ENCODE measurements at places on chromosomes 4 and X.

- DNase-seq: no peak
Observed at GRCh38 chr4:68359508-68359907, 9.6 kb upstream of the YTHDC1 start.

GRCh38 chr4:170025523-170026252 is 507 bp downstream of the MFAP3L start:
- peak; percentile 3 for DNase-seq

- no peak for DNase-seq
Observed at GRCh38 chr4:129264008-129264657, 168.2 kb downstream of the C4orf33 start.

DNA sequence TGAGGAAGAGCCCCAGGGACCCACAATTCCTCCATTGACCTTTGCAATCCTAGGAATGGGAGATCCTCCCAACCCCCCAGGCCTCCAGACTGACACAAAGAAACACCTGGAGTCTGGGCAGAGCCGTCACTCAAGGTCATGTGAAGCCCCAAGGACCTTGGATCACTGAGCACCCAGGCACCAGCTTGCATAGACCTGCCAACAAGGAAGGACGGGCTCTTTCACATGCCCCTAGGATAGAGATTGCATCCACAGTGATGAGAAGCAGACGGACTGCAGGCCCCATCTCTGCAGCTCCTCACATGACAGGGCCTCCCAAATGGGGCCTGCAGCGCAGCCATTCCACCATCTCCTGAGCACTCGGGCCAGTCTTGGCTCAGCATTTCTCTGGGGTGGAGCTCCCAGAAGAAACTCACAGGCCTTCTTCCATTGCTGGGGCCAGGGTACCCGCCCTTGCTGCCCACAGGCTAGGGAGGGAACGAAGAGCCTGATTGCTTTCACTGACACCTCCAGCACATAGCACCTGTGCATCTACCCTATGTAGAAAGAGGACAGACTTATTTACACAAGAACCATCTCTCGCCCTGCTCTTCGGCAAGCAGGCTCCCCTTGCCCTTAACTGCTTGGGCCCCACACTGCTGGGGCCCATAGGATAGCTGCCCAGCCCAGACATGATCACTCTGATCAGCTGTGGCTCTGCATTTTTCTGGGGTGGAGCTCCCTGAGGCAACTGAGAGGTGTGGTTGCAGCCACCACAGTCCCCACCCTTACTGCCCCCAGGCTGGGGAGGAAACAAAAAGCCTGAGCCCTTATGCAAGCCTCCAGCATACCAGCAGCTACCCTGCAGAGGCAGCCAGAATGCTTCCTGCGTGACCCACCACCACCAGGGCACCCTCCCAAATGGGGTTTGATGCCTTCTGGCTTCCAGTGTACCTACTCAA is 185.7 kb upstream of the ZCCHC13 start:
- no peak for DNase-seq

- DNase-seq: no peak
Observed at GRCh38 chr4:25938366-25938765, 24.3 kb downstream of the SMIM20 start.

- DNase-seq: no peak
Observed at GRCh38 chr4:118281611-118282442, 71.0 kb downstream of the PRSS12 start.

DNA sequence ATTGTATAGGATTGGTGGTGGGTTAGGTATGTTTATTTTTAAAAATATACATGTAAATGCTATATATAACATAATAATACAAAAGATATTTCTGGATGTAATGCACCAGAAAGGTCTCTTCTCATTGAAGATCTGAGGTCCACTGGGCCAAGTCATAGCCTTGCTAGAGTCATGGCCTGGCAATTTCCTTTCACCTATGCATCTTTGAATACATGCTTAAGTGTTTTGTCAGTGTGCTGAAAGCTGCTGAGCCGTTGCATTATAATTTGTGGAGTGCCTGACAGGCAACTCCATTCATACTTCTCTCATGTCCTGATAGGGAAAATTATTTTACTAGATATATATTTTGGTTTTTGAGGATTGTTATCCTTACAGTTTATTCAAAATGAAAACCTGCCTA is 410.2 kb upstream of the CT83 start:
- no peak for DNase-seq

GRCh38 chr4:93751411-93751810 is 77.1 kb upstream of the ATOH1 start:
- DNase-seq: no peak

- DNase-seq: no peak
Observed at GRCh38 chr4:182139491-182139890, 103.7 kb upstream of the TENM3 start.

- DNase-seq: no peak
Observed at GRCh38 chrX:118114971-118115370, 1.6 kb downstream of the KLHL13 start.

DNA sequence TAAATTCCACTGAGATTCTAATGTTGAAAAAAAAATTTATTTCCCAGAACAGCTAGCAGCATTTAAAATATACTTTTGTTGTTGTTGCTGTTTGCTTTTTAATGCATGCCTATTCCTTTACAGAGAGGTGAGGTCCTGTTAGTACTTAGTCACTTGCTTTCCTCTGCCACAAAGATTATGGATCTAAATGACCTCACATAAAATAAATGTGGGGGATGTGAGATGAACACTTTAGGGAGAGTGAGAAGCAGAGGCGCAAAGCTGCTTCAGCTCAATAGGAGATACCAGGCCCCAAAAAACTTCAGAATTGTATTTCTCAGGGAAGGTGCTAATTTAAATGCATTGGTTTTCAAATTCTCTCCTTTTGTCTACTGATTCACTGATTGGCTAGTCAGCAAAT is 4.0 kb downstream of the LDB2 start:
- DNase-seq: no peak

DNA sequence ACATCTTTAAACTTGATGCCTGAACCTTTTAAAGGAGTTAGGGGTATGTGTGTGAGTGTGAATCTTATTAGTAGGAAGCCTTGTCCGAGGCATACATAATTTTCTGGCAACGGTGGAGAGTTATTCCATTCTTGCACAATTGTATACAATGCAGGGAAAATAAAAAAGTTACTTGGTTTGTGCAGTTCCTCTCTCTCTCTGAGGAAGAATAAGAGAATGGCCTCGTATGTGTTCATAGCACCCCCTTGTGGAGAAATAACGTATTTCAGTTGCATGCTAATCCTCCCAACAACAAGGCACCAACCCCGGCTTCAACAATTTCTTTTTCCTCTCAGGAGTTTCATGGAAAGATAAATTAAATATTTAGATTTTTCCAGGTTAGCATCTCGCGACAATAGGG is 33.7 kb upstream of the FGF13 start:
- no peak for DNase-seq

DNA sequence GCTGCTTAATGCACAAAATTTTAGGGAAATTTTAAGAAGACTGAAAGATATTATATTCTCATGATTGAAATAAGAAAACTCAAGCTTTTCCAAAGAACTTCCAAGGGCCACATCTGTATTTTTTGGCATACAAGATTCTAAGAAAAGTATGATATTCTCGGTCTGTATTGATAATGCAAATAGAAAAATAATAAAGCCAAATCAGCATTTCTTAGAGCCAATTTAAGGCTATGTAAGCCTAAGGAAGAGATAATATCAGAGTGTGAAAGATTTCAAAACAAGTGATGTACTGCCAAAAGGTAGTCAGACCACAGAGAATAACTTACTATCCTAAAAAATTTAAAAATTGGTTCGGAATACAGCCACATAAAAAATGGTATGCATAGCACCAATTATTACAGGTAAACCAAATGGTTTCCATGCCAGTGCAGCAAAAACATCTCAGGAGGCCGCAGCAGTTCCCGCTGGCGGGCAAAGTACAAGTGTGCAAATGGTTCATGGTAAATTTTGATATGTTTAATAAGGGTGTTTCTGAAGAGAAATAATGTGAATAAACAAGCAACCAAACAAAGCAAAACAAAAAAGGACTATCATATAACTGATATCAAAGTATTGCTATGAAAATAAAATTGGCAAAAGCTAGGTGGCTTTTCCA is 35.2 kb upstream of the NAP1L5 start:
- DNase-seq: no peak

DNA sequence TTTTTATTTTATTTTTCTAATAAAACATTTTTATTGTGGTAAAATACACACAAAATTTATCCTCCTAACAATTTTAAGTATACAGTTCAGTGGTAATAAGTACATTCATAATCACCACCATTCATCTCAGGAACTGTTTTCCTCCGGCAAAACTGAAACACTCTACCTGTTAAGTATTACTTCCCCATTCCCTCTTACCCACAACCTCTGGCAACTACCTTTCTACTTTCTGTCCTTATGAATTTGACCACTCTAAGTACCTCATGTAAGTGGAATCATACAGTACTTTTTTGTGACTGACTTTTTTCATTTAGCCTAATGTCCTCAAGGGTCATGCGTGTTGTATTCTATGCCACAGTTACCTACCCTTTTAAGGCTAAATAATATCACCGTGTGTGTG is 21.1 kb upstream of the HSFX4 start:
- no peak for DNase-seq

- DNase-seq: no peak
Observed at GRCh38 chrX:110924871-110925270, 129.3 kb upstream of the CHRDL1 start.
